Upper lobe of left lung (tissue), 6 donors: ENCODE measurements at places on chromosomes 1 and 21.

DNA sequence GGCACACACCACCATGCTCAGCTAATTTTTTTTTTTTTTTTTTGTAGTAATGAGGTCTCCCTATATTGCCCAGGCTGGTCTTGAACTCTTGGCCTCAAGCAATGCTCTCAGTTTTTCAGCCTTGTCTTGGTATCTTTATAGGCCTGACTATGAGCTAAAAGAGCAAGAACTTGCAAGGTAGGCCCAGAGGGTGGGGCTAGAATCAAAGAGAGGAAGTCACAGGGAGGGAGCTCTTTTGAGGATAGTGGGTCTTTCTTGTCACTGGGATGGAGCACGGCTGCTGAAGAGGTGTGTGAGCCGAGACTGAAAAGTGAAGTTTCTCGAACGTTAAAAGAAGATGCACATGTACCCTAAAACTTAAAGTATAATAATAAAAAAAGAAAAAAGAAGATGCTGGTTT lies 260.0 kb upstream of the BEND5 start:
- H3K36me3 ChIP-seq: no peaks in the 10 kb centered on the region
- no peaks in the 10 kb centered on the region for H3K27me3 ChIP-seq
- no peak overlapping the region for H3K4me3 ChIP-seq
- H3K27ac ChIP-seq: no peak overlapping the region
- DNase-seq: no peak
- H3K4me1 ChIP-seq: no peaks in the 10 kb centered on the region

DNA sequence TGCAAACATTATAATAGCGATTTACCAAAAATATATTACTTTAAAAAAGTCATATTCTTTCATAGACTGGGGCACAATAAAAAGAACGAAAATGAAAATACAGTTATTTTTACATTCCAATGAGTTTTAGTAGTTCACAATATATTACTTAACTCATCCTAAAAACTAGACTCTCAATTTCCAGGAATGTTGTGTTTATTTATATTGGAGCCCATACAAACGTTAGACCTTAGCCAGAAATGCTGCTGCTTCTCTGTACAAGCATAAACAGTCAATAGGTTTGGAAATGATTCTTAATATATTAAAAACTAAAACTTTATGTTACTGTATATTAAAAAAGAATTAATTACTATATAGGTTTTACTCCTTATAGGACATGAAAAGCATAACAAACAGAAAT lies 302.3 kb downstream of the BRINP3 start:
- no peak overlapping the region for H3K27ac ChIP-seq
- H3K36me3 ChIP-seq: no peaks in the 10 kb centered on the region
- no peak overlapping the region for H3K4me3 ChIP-seq
- H3K4me1 ChIP-seq: no peaks in the 10 kb centered on the region

GRCh38 chr21:40158366-40158765 lies 291.1 kb downstream of the PCP4 start:
- no peak overlapping the region for H3K27ac ChIP-seq
- H3K36me3 ChIP-seq: no peaks in the 10 kb centered on the region
- DNase-seq: no peak

DNA sequence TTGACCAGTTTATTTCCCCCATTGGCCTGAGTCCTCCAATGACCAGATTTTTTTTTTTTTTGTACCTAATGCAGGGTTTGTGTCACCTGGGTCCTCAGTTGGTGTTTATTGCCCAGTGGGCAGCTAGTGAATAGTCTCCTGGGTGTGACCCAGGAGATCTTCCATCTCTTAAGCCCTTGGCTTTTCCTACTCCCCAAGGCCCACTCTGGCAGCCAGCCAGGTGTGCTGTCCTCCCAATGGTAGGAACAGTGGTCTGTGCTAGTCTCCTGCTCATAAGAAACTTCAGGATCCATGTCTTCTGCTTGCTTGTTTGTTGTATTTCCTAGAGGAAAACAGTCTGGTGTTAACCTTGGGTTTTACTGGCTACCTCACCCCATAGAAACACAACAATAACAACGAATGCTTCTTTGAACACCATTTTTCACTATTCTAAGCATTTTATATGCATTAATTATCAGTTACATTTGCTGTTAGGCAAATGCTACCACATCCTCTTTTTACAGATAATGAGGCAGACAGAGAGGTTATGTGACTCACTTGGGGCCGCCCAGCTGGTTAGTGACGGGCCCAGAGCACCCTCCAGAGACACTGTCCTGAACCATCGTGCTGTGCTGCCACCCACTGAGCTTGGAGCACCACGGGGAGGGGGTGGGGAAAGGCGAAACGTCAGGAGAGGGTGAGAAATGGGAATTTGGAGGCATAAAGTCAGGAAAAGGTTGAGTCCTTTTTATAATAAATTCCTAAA lies 107.5 kb downstream of the HIVEP3 start:
- H3K27ac ChIP-seq: no peak overlapping the region
- peaks cover 11% of the 10 kb centered on the region for H3K4me1 ChIP-seq
- no peaks in the 10 kb centered on the region for H3K27me3 ChIP-seq
- DNase-seq: peak; percentile 40

GRCh38 chr1:228335406-228336307 lies 71.0 kb downstream of the TRIM11 start:
- H3K27me3 ChIP-seq: no peaks in the 10 kb centered on the region
- DNase-seq: peak; percentile 14
- H3K27ac ChIP-seq: no peak overlapping the region
- H3K36me3 ChIP-seq: no peaks in the 10 kb centered on the region
- H3K4me1 ChIP-seq: no peaks in the 10 kb centered on the region

GRCh38 chr1:41764656-41765055 lies 154.1 kb downstream of the HIVEP3 start:
- no peaks in the 10 kb centered on the region for H3K27me3 ChIP-seq
- H3K27ac ChIP-seq: no peak overlapping the region
- peaks cover 14% of the 10 kb centered on the region for H3K4me1 ChIP-seq
- H3K4me3 ChIP-seq: no peak overlapping the region
- H3K36me3 ChIP-seq: no peaks in the 10 kb centered on the region
- DNase-seq: no peak

DNA sequence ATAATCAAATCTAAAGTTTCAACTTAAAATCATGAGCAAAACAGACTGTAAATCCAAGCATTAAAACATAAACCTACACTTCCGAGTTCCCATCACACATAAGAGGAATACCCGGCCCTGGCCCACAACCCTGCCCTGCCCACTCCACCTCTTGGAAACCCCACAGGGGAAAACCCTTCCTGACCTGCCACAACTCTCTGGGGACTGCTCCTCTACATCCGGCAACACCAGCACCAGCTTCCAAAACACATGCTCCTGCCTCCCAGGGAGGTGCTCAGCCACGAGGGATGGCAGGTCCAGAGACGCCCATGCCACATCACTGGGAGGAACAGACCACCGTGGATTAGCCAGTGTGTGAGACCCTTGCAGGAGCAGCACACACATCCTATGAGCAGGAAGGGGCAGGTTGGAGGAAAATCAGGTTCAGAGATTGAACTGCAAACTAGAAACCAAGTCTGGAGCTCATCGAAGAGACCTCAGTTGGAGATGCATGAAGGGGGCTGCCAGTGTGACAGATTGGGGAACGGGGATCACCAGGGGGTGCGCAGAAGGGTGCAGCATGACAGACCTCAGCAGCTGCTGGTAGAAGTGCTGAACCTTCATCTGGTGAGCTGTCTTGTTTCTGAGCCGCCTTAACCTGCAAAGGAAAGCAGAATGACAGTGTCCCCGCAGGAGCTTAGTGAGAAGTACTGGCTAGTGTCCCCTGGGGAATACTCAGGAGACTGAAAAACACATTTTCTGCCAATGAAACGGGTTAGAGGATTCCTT lies 25.8 kb upstream of the LSS start:
- DNase-seq: no peak
- H3K4me1 ChIP-seq: no peaks in the 10 kb centered on the region
- H3K27me3 ChIP-seq: no peaks in the 10 kb centered on the region
- no peak overlapping the region for H3K4me3 ChIP-seq

- H3K27me3 ChIP-seq: peaks cover 79% of the 10 kb centered on the region
- H3K36me3 ChIP-seq: no peaks in the 10 kb centered on the region
- H3K4me3 ChIP-seq: no peak overlapping the region
Measured at GRCh38 chr1:90710579-90711536, 6.2 kb downstream of the BARHL2 start.

- no peaks in the 10 kb centered on the region for H3K4me1 ChIP-seq
- no peak overlapping the region for H3K4me3 ChIP-seq
- H3K27me3 ChIP-seq: no peaks in the 10 kb centered on the region
- no peak overlapping the region for H3K27ac ChIP-seq
- no peaks in the 10 kb centered on the region for H3K36me3 ChIP-seq
- DNase-seq: no peak
Measured at GRCh38 chr1:247494767-247495166, 36.9 kb upstream of the OR2B11 start.

DNA sequence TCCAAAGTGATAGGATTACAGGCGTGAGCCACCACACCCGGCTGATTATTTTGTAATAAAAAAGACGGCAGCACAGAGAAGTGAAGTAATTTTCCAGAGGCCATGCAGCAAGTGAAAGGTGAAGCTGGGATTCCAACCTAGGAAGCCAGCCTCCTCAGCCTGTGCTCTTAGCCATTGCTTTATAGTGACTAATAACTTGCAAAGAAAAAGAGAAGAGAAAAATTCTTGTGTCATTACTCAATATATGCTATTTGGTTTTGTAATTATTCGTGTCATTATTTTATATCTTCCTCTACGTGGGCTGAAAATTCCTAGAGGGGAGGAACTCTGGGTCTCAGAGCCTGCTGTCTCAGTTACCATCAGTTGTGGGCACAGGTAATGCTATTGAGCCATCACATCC lies 1.6 kb upstream of the IER5 start:
- H3K27me3 ChIP-seq: no peaks in the 10 kb centered on the region
- no peaks in the 10 kb centered on the region for H3K36me3 ChIP-seq
- no peak overlapping the region for H3K4me3 ChIP-seq
- peak overlapping the region; percentile 47 for H3K27ac ChIP-seq

- no peaks in the 10 kb centered on the region for H3K27me3 ChIP-seq
- H3K4me3 ChIP-seq: no peak overlapping the region
- H3K27ac ChIP-seq: no peak overlapping the region
- no peak for DNase-seq
- H3K36me3 ChIP-seq: no peaks in the 10 kb centered on the region
- H3K4me1 ChIP-seq: no peaks in the 10 kb centered on the region
Measured at GRCh38 chr1:200262326-200262965, 147.4 kb downstream of the ZNF281 start.

GRCh38 chr1:43879414-43879813 lies 54.2 kb upstream of the ARTN start:
- no peak for DNase-seq
- H3K4me3 ChIP-seq: no peak overlapping the region
- H3K36me3 ChIP-seq: peaks cover 3% of the 10 kb centered on the region
- H3K4me1 ChIP-seq: no peaks in the 10 kb centered on the region

DNA sequence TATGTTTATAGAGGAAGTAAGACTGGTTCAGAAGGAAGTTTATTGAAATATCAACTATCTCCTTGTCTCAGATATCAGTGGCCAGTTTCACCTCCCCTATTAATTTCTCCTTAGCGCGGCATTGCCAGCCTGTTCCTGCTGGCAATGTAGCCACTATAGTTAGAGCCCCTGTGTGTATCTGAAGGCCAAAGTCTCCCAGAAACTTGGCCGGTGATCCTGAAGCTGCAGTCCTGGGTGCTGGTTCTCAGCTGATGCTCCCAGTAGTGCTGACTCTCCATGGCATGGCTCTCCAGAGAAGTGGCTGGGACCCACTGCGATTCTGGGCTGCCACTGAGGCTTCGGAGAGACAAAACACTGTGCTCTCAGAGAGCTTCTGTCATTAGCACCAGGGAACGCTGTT lies 59.9 kb downstream of the TNN start:
- peaks cover 43% of the 10 kb centered on the region for H3K4me1 ChIP-seq
- no peak for DNase-seq
- no peaks in the 10 kb centered on the region for H3K36me3 ChIP-seq
- peak overlapping the region; percentile 76 for H3K27ac ChIP-seq
- no peak overlapping the region for H3K4me3 ChIP-seq
- H3K27me3 ChIP-seq: no peaks in the 10 kb centered on the region

DNA sequence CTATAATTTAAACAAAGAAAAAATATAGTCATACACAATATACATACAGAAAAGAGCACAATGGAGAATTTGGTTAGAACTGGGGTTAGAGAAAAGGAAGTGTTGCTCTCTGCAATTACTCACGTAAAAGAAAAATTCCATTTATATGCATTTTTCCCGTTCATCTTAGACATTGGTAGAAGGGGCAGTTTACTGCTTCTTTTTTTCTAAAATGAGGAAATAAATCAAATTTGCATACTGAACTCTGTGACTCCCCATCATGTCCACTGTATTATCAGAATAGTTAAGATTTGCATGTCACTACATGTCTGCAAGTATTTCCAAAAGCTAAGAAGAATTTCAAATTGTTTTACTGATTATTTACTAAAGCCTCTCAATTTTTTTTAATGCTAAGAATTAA lies 44.1 kb upstream of the C1orf105 start:
- H3K27ac ChIP-seq: no peak overlapping the region
- H3K4me3 ChIP-seq: no peak overlapping the region
- no peaks in the 10 kb centered on the region for H3K27me3 ChIP-seq
- no peaks in the 10 kb centered on the region for H3K4me1 ChIP-seq
- no peaks in the 10 kb centered on the region for H3K36me3 ChIP-seq

DNA sequence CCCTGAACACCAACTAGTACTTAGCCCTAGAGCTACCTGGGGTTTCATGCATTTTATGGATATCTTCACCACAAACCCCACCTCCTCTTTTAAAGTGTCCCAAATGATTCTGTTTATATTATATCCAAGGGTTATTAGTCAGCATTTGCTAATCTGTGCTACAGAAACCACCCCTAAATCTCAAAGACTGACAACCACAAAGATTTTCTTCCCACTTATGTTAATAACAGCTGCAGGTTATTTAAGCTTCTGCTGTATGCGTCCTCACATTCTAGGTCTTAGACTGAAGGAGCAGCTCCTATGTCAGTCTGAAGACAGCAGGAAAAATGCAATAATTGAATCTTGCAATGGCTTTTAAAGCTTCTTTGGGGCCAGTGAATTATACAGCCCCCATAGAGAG lies 11.2 kb upstream of the PHC2 start:
- no peaks in the 10 kb centered on the region for H3K27me3 ChIP-seq
- no peak for DNase-seq
- H3K36me3 ChIP-seq: no peaks in the 10 kb centered on the region
- no peaks in the 10 kb centered on the region for H3K4me1 ChIP-seq
- H3K4me3 ChIP-seq: no peak overlapping the region

- no peak overlapping the region for H3K27ac ChIP-seq
- H3K36me3 ChIP-seq: peaks cover 8% of the 10 kb centered on the region
- H3K4me1 ChIP-seq: no peaks in the 10 kb centered on the region
- H3K27me3 ChIP-seq: no peaks in the 10 kb centered on the region
- no peak for DNase-seq
Measured at GRCh38 chr1:245750261-245750660, 595.5 kb downstream of the KIF26B start.

DNA sequence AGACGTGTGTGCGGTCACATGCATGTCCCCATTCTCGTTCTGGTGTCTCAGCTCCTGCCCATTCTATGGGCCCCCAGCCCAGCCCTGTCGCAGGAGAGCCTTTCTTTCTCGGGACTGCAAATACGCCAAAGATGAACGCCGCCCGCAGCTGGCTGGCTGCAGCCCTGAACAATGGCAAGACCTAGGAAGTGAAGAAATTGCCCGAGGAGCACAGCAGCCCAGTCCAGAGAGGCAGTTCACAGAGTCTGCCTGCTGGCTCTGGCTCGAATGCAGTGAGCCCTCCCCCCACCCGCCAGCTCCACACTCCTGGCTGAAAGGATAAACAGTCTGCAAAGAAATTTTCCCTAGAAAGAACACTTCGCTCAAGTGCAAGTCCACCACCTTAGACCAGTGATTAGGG lies 23.3 kb downstream of the PAX7 start:
- no peaks in the 10 kb centered on the region for H3K4me1 ChIP-seq
- no peaks in the 10 kb centered on the region for H3K36me3 ChIP-seq
- DNase-seq: no peak
- no peak overlapping the region for H3K4me3 ChIP-seq
- peaks cover 30% of the 10 kb centered on the region for H3K27me3 ChIP-seq
- H3K27ac ChIP-seq: no peak overlapping the region
